ENCODE measurements at places on chromosomes 12 and 14.

- no peak for DNase-seq
Observed at GRCh38 chr12:104305349-104305748, 1.8 kb downstream of the EID3 start.

DNA sequence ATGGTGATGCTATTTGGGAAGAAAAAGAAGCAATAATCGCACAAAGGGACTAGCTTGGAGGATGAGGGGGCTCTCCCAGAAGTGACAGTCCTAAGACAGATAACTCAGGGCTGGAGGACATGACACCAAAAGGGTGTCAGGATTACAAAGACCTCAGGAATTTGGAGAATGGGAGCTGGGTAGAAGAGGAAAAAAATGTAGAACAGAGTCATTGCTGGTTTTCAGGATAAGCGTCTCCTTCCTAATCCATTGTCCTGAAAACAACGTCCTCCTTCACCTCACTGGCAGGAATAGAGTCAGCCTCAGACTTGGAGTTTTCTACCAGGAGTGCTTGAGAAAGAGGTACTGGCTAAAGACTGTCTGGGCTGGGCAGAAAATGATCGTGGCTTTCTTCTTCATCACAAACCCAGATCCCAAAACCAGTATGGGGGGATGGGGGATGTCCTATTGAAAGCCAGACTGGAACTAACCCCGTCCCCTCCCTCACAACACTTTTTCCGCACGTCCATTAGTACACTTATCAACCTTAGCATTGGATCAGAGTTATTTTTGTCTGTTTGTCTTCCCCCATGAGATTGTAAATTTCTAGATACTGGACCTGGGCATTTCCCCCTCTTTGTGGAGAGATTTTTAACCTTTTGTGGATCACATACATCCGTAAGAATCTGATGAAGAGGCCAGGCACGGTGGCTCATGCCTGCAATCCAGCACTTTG is 14.3 kb downstream of the B4GALNT3 start:
- DNase-seq, result no peak

DNA sequence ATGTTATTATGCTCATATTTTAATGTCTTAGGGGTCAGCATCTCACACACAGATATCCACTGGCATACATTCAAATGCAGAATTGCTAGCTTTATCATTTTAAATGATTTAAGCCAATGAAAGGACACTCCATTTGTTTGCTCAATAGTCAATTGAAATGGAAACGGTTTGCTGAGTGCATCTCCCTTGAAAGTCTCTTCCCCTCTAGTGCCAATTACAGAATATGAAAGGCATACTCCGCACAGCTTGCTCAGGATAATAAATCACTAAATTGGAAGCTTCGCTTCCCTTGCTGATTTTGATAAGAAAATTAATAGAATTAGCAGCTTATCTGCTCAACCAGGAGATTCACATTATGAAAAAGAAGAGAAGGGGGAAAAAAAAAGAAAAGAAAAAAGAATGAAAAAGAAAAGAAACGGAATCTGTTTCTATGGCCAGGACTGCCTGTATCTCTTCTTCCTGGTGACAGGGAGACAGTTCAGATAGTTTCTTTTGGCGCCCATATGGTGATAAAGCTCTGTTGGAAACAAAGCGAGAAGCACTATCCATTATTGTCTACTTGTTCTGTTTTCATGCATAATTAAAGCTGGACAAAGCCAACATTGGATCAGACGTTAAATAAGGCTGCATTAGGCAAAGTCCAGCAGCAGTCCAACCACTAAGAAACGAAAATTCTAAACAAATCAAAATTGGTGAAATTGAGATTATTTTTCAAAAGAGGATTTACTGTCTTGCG is 225.0 kb downstream of the GXYLT1 start:
- DNase-seq, result no peak

GRCh38 chr12:91349476-91349875 is 166.9 kb upstream of the DCN start:
- no peak for DNase-seq

GRCh38 chr14:77155083-77155482 is 13.5 kb upstream of the ZDHHC22 start:
- no peak for DNase-seq

DNA sequence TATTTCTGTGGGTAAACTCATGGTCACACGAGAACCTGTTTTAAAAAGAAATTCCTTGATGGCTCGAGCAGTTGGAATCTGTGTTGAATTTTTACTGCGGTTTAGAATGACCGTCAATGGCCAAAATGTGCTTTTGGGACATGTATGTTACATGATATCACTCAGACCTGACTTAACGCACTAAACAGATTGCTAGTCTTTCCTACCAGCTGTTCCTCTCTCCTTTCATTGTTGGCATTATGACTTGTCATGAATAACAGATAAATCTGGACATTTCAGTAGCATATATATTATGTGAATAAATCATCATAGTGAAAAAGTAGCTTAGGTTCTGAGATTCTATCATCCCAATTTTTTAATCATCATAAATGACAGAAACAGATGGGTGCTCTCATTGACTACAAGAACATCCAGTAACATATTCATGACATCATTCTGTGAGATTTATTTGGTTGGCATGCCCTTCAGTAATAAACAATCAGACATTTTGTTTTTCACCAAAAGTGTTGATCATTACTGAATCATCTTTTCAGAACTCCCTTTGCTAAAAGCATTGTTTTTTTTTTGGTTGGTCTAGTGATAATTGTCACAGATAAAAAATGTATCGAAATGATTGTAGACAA is 57.9 kb upstream of the NAV3 start:
- DNase-seq, result no peak

GRCh38 chr14:64569138-64569631 is 19.4 kb downstream of the PPP1R36 start:
- DNase-seq, result no peak

- no peak for DNase-seq
Observed at GRCh38 chr12:58819345-58819744, 101.0 kb downstream of the LRIG3 start.

DNA sequence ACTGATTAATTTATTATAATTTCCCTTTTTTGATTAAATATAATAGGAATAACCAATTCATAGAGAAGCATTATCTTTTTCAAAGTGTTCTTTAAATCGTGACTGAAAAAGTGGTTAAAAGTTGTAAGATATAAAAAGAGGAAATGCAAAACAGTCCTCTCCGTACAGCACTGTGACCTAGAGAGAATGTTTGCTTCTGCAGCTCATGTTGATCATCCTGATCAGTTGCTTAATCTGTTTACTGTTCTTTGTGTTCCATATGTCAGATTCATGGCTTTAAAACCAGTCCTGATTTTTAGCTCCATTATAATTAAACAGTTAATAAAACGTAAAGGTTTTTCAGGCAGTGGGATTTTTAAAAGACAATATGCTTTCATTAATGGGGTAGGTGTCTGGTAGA is 4.7 kb downstream of the TTC8 start:
- no peak for DNase-seq

DNA sequence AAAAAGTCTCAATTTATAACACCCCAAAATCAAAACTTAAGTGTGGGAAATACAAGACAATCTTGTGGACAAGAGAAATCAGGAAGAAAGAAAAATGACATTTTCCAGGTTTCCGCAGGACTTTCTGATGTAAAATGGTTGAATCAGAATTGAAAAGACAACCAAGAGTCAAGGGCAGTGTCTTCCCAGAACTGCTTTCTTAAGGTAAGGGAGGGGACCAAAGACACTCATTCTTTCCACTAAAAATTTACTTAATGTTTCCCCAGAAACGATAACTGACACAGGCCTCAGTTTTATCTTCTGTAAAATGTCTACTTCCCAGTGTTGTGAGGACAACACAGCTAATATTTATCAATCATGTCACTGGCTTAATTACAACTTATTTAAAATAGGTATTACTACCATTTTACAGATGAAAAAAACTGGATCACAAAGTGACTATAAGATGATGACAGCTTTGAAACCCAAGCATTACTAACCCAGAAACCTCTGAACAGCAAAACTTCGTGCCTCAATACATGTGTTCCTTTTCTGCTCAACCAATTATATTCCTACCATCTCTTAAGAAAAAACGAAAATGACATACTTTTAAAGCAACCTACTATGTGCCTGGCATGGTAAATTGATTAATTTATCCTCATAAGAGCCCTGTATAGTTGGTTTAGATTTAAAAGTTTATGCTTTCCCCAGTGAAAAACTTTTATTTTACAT is 4.6 kb downstream of the SINHCAF start:
- DNase-seq, result no peak

DNA sequence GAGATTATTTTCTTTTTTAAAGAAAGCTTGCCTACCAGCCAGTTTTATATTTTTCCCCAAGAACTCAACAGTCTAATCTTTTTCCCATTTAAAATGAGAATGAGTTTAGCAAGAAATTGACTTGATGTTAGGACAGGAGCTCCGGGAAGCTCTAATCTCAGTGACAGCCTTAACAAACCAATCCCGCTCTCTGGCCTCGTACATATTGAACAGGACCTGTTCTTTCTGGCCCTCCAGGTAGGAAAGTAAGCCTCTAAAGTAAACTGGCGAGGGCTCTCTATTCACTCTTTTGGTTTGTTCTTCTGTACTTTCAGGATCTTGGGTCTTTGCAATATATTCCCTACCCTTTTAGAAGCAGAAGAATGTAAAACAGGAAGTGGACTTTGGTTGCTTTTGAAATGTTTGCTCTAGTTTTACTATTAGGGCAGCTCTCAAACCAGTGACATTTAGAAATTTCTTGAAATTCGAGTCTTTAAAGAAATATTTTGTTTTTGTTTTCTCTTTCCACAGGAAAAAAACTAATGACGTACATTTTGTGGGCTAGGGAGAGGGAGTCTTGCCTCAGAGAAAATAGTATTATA is 17.9 kb upstream of the NPAS3 start:
- DNase-seq, result no peak

DNA sequence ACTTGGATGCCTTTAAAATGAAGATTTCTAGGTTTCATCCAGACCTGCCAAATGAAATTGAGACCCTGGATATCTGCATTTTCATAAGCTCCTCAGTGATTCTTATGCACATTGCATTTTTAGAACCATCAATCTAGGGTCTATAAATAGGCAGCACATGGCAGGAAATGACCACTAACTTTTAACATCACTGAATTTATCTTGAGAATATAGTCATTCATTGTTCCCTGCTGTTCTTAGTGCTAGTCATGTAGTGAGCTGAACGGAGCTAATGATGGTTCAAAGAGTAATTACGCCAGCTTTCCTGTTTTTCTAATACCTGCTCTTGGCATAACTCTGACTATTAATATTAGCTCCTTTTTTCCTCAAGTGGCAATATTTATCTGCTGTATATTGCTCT is 91.6 kb downstream of the TPH2 start:
- no peak for DNase-seq

Measured in CD4-positive, alpha-beta T cell treated with Interleukin-17A for 1 hour (primary cell).